ENCODE measurements at places on chromosomes 3 and 15.
A peak's percentile ranks its signal among the peaks of the same experiment; 100 is the strongest.

- no peak for DNase-seq
Measured at GRCh38 chr15:42100021-42100800, 5.8 kb upstream of the PLA2G4D start.

DNA sequence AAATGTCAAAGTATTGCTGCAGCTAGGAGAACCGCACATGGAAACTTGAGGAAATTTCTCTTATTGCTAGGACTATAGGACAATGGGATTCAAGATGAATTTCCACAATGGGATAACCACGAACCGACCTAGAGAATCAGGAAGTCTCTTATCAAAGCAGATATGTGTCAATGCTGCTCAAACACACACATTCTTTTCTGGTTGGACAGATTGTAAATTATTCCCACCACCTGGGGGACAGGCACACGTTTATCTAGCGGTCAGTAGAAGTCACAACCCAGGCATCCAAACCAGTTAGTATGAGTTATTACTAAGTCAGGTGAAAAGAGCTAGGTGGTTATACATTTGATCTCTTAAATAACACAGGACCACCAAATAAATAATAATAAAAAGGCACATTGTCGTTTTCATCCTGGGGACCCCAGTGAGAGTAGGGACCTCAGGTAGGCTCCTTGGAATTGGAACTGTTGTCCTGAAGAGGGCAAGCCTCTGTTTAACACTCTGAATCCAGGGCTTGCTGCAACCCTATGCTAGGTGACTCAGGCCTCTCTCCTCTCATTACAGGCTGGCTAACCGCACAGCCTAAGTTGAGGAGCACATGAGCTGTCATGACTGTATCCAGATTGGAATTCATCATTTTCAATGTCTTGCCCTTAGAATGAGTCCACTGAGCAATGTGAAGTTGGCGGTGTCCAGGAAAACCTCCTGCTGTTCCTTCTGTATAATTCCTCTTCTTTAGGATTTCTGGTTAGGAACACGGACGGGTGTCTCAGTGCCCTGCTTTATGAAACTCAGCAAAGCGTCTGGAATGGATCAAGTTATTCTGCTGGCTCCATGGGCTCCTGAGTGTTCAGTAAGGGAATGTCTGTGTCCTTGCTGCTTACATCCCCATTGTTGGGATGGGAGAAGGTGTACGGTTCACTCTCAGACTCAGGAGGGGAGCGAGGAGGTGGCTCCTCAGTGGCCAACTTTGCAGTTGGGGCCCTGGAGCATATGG, 59.0 kb downstream of the CLEC3B start:
- DNase-seq: no peak

GRCh38 chr15:72751751-72752455, 31.7 kb downstream of the ADPGK start:
- no peak for DNase-seq

GRCh38 chr15:101409621-101410020, 79.9 kb downstream of the PCSK6 start:
- DNase-seq: peak; percentile 24

DNA sequence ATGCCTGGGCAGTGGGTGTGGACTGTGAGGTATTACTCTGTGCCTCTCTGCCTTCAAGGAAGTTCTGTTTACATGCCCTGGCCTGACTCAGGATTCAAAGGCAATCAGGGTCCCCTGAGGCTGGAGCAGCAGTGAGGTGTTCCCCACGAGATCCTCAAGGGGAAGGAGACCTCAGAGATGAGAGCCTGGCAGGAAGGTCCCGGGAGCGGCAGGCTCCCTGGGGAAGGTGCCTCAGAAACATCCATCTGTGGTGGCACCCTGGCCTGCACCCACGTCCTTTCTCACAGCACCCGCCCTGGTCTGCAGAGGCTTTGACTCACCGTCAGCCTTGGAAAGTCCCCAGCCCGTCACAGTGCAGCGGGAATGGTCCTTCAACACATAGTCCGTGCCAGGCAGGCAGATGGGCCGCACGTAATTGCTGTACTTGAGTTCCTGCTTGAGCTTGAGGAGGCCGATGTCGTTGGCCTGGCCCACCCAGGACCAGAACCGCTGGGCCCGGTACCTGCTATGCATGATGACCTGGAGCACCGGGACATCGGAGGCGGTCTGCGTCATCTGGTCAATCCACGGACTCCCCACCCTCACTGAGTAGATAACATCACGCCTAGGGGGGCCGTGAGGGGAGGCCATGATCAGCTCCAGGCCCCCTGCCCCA, 3.6 kb downstream of the PRSS50 start:
- no peak for DNase-seq

- no peak for DNase-seq
Measured at GRCh38 chr3:98709441-98709840, 53.7 kb upstream of the ST3GAL6 start.

- DNase-seq: no peak
Measured at GRCh38 chr3:99663977-99664376, 25.6 kb downstream of the COL8A1 start.

- DNase-seq: peak; percentile 56
Measured at GRCh38 chr3:184156522-184156955, 1.4 kb downstream of the DVL3 start.

GRCh38 chr15:66815318-66815717, 113.3 kb downstream of the SMAD6 start:
- no peak for DNase-seq

DNA sequence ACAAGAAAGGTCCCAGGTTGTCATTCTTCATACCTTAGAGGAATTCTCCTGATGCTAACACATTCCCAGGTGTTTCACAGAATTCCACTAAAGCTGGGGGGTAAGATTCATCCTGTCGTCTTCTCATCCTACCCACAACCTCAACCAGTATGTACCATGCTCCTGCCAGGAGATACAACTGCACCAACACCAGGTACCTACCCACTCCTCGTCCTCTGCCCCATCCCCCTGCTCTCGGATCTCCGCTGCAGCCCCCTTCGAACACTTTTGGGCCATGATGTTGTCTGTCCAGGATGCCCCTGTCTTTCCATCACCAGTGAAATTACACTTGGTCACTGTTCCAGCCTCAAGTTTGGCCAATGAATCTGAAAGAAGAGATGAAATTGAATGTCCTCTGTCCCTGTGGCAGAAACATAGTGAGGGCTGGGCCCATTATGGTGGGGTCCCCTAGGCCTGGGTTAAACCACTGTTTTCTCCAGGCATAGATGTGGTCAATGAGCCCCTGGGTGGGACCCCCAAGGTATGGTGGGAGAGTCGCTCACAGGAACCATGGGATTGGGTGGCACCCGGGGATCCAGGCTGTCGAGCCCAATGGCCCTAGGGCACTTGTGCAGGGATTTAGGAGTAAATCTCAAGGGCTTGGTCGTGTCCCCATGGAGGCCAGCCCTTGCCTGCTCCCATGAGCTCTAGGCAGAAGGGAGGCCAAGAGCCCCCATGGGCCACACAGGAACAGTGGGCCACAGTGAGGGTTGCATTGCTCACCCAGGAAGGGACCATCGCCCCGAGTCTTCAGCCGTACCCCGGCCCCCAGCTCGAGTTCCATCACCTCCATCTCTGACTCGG, 9.4 kb upstream of the AP3S2 start:
- no peak for DNase-seq

- no peak for DNase-seq
Measured at GRCh38 chr15:78387246-78388037, 47.3 kb downstream of the CRABP1 start.
